SJSA1 (cell line): ENCODE measurements at places on chromosomes 2 and 18. TPM values are rescaled to one million over a fixed set of nuclear protein-coding genes. Genes with fewer than 3 reads are reported as not detected.

- peak; percentile 10 for DNase-seq
- 0 out of 2 replicates have a peak, but pooled peaks cover 3% of the 10 kb centered on the region for H3K27me3 ChIP-seq
- no peak overlapping the region for H3K27ac ChIP-seq
- H3K36me3 ChIP-seq: no peaks in the 10 kb centered on the region
Observed at GRCh38 chr2:126808929-126809328, 89.8 kb upstream of the TEX51 start.

GRCh38 chr2:234257859-234258561 lies 207.5 kb downstream of the SPP2 start:
- peaks cover 23% of the 10 kb centered on the region for H3K4me1 ChIP-seq
- H3K36me3 ChIP-seq: no peaks in the 10 kb centered on the region
- H3K27me3 ChIP-seq: no peaks in the 10 kb centered on the region

GRCh38 chr2:163490281-163490680 lies 245.5 kb downstream of the FIGN start:
- no peak overlapping the region for H3K27ac ChIP-seq
- no peak overlapping the region for H3K4me3 ChIP-seq
- H3K27me3 ChIP-seq: no peaks in the 10 kb centered on the region
- no peaks in the 10 kb centered on the region for H3K36me3 ChIP-seq
- no peaks in the 10 kb centered on the region for H3K4me1 ChIP-seq

GRCh38 chr18:26429535-26430226 lies 118.7 kb downstream of the KCTD1 start:
- H3K27ac ChIP-seq: no peak overlapping the region
- no peak overlapping the region for H3K4me3 ChIP-seq
- H3K36me3 ChIP-seq: no peaks in the 10 kb centered on the region
- no peaks in the 10 kb centered on the region for H3K27me3 ChIP-seq
- no peak for DNase-seq
- H3K4me1 ChIP-seq: no peaks in the 10 kb centered on the region

- H3K27me3 ChIP-seq: no peaks in the 10 kb centered on the region
- H3K36me3 ChIP-seq: peaks cover 36% of the 10 kb centered on the region
- H3K27ac ChIP-seq: no peak overlapping the region
- no peak overlapping the region for H3K4me3 ChIP-seq
- H3K4me1 ChIP-seq: no peaks in the 10 kb centered on the region
Observed at GRCh38 chr2:61238219-61239012, 76.4 kb downstream of the C2orf74 start.

DNA sequence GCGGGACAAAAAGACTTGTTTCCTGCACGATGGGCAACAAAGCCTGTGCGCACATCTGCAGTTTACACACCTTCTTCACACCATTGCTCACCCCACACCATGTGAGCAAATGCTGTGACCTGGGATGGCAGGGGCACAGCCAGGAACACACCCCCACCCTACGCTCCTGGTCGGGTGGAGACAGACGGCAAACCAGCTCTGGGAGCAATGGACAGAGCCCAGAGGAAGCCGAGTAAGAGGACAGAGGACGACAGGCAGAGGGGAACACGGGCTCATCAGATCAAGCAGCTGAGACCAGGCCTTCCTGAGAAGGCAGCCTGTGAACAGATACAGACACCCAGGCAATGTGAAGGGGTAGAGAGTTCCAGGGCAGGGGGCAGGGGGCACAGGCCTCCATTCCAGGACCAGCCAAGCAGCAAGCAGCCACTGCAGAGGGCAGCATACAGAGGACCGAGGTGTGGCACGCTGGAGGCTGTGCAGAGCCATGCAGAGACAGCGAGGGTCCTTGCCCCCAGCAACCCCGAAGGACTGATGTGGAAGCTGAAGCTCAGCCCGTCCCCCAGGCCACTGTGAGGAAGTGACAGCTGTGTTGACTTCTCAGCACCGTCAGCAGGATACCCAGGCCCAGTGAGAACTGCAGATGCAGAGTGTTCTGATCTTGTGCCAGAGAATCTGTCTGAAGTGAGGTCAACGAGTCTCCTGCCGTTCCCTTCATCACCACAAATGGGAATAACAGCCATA lies 46.2 kb downstream of the PARD6G start:
- no peak overlapping the region for H3K27ac ChIP-seq
- peaks cover 17% of the 10 kb centered on the region for H3K4me1 ChIP-seq
- no peaks in the 10 kb centered on the region for H3K27me3 ChIP-seq

DNA sequence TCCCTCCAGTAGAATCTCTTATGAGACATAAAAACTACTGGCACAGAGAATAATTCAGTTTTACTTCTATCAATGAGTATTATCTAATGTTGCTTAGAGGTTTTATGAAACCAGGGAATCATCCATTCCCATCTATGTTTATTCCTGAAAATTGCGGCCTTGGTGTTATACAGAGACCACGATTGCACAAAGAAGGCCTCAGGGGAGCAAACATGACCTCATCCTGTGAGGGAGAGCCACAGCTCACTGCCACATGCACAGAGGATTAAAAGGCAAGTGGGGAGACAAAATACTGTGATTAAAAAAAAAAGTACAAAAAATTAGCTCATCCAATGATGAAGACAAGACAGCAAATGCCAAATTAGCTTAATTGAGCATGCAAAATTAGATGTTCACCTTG lies 111.8 kb upstream of the SLC35G4 start:
- H3K36me3 ChIP-seq: no peaks in the 10 kb centered on the region
- no peak overlapping the region for H3K27ac ChIP-seq
- H3K4me1 ChIP-seq: peaks cover 29% of the 10 kb centered on the region
- H3K4me3 ChIP-seq: no peak overlapping the region
- H3K27me3 ChIP-seq: no peaks in the 10 kb centered on the region
- DNase-seq: no peak

DNA sequence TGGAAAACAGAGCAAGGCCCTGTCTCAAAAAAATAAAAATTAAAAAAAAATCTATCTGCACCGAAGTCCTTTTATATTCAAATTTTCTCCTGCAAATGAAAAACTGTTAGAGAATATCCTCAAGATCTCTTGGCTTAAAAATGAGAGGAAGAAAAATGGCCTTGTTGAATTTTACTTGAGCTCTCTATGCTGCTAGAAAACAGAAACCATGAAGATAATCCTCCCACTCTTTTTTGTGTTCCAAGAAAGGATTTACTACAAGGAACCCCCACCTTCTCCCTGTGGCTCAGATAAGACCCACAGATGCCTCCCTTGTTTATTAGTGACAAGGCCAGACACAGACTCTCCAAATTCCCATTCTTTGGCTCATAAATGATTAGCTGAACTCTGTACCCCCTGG lies 71.0 kb downstream of the SGPP2 start:
- H3K4me1 ChIP-seq: no peaks in the 10 kb centered on the region
- no peaks in the 10 kb centered on the region for H3K27me3 ChIP-seq
- no peak overlapping the region for H3K4me3 ChIP-seq
- no peak overlapping the region for H3K27ac ChIP-seq
- H3K36me3 ChIP-seq: no peaks in the 10 kb centered on the region
- DNase-seq: no peak

DNA sequence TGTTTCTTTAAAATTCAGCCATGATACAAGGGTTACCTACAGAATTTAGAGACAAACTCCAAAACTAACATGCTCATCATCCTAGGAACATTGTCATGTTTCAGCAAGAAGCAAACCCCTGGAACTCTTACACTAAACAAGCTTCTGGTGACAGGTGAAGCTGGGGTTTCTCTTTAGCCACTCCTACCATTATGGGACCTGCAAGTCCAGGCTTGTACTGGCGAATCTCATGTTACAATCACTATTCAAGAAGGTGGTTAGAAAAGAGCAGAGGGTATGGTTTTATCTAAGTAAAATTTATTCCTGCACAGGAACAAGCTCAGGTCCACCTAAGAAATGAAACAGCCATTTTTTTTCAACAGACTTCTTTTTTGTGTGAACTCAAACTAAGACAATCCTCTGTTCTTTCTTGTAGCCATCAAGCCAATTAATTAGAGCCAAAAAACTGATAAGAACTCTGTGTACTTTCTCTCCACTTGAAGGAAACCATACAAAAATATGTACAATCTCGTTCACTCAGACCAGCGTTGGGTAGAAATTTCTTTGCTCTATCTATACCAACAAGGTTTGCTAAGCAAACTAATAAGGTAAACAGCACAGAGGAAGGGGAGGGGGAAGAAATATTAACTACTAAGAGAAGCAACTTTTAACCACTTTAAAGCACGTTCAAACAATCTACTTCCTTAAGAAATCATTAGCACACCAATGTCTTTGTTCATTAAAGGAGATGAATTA lies 63.3 kb upstream of the NEDD4L start:
- no peak overlapping the region for H3K27ac ChIP-seq
- H3K36me3 ChIP-seq: no peaks in the 10 kb centered on the region

GRCh38 chr18:22164337-22165048 lies 4.9 kb upstream of the GATA6 start:
- H3K4me3 ChIP-seq: no peak overlapping the region
- peaks cover 51% of the 10 kb centered on the region for H3K27me3 ChIP-seq
- peaks cover 5% of the 10 kb centered on the region for H3K4me1 ChIP-seq
- H3K36me3 ChIP-seq: peaks cover 1% of the 10 kb centered on the region

DNA sequence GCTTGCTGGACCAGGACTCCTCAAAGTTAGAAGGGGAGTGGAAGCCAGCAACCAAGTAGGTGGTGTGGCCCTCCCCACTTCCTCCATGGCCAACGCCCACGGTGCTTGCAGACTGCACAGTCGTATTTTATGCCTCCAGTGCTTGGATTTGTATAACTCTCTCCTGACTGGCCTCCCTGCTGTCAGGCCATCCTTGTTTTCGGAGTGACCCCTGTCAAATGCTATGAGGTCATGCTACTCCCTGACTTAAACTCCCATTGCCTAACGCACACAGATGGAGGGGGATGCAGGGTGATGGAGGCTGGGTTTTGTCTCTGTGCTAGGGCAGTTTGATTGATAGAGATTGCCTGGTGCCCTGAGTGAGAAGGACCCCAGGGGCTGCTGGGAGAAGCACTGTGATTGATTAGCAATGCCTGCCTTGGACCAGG lies 36.1 kb downstream of the GLI2 start:
- peaks cover 53% of the 10 kb centered on the region for H3K4me1 ChIP-seq
- no peak for DNase-seq
- H3K27me3 ChIP-seq: no peaks in the 10 kb centered on the region
- no peak overlapping the region for H3K4me3 ChIP-seq

- H3K36me3 ChIP-seq: no peaks in the 10 kb centered on the region
- no peak for DNase-seq
- H3K27ac ChIP-seq: no peak overlapping the region
Observed at GRCh38 chr2:75790121-75790813, 79.6 kb upstream of the GCFC2 start.

DNA sequence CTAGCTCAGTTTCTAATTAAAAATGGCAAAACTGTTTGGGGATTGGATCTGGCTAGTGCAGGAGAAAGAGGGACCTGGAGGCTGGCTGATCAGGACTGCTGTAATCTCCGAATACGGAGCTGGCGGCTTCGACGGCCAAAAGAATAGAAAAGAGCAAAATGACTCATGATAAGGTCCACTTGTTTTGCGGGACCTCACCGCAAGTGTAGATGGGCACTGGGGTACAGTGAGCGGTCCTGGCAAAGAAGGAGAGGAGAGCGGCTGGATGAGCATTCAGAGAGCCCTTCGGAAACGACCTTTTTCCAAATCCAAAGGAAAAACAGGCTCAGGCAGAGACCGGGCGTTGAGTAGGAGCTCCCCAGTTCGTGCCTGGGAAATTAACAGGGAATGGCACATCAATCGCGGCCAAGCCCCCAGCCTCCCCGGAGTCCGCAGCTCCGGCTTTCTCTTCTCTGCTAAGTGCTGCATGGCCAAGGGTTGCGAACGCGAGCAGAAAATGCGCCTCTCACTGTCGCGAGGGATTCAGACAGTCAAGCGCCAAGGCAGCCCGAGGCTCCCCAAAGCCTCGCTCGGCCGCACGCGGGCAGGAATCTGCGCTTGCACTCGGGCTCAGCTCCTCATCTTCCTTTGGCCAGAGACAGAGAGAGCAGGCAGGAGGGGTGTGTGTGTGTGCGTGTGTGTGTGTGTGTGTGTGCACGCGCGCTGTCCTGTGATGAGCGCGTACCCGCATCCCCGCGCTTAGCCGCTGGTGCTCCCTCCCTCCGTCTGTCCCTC lies 1.8 kb downstream of the DCC start:
- no peaks in the 10 kb centered on the region for H3K4me1 ChIP-seq
- no peaks in the 10 kb centered on the region for H3K27me3 ChIP-seq
- H3K4me3 ChIP-seq: no peak overlapping the region

- H3K36me3 ChIP-seq: no peaks in the 10 kb centered on the region
- peaks cover 8% of the 10 kb centered on the region; the same call in 1 of the 2 replicates for H3K4me1 ChIP-seq
- H3K27me3 ChIP-seq: peaks cover 3% of the 10 kb centered on the region; the same call in 1 of the 2 replicates
Observed at GRCh38 chr2:70947556-70948184, 12.0 kb downstream of the ATP6V1B1 start.

DNA sequence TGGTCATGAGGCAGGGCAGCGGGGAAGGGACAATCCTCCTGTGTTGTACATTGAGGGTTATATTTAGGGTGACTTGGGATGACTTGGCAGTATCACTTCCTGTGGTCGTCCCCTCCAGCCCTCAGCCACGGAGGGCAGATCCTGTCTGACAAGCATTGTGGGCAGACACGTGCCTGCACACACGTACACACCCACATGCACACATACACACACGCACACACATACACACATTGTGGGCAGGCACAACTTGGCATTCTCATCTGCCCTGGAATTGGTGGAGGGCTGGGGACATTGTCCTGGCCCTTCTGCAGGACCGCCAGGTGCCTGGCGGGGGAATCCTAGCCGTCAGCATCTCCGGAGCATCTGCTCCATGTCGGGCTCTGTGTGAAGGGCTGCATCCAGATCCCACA lies 47.6 kb downstream of the ODC1 start:
- H3K27me3 ChIP-seq: no peaks in the 10 kb centered on the region
- H3K27ac ChIP-seq: no peak overlapping the region
- H3K4me3 ChIP-seq: no peak overlapping the region
- H3K36me3 ChIP-seq: peaks cover 8% of the 10 kb centered on the region; the same call in 1 of the 2 replicates

DNA sequence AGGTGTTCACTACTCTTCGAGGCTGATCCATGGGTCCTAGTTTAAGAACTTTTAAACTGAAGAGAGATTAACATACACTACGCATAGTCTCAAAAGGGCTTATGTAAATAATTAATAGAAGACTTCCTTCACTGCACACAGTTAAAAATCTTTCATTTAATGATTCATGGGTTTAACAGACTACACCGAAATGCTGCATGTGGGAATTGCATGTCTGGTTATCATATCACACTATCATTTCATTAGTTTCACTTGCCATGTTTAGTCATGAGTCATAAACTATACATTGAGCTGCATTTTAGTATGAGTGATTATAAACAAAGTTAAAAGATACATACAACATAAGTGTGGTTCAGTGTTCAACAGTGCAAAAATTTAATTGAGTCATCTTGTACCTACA lies 31.2 kb downstream of the GLS start:
- peaks cover 59% of the 10 kb centered on the region for H3K36me3 ChIP-seq
- DNase-seq: no peak
- peaks cover 11% of the 10 kb centered on the region for H3K4me1 ChIP-seq
- no peak overlapping the region for H3K4me3 ChIP-seq

The ESPNL gene
- 3.5 and 6.9 TPM in 2 replicates for total RNA-seq

The RALBP1 gene
- total RNA-seq: 85.3 and 104 TPM in 2 replicates

The ACYP2 gene
- total RNA-seq: 9.2 and 13.6 TPM in 2 replicates

The RAPGEF4 gene
- 0.13 and 0.47 TPM in 2 replicates for total RNA-seq

The GRHL1 gene
- total RNA-seq: 1.3 and 2.3 TPM in 2 replicates

The KCTD1 gene
- 10.8 and 11.9 TPM in 2 replicates for total RNA-seq

The PLCD4 gene
- not detected in 2 replicates for total RNA-seq

The LINC00305 gene
- total RNA-seq: not detected in 2 replicates
